ENCODE measurements at places on chromosomes 4 and X. TPM values are rescaled to one million over a fixed set of nuclear protein-coding genes. Genes with fewer than 3 reads are reported as not detected.

DNA sequence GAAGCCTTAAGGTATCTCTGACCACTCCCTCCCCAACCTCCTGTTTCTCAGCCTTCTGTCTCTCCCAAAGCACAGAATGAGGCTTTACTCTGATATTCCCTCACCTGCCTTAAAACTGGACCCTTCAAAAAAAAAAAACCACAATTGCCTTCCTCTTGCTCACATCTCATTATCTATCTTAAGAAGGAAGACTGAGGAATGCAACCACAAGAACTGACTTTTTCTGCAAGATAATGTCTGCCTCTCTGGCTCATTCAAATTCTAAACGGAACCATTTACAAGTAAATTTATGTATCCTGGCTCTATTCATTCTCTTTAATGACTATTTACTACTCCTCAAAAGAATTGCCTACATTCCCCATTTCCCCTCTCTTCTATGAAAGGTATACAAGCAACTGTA lies 545.5 kb upstream of the HTR2C start:
- no peak for DNase-seq

DNA sequence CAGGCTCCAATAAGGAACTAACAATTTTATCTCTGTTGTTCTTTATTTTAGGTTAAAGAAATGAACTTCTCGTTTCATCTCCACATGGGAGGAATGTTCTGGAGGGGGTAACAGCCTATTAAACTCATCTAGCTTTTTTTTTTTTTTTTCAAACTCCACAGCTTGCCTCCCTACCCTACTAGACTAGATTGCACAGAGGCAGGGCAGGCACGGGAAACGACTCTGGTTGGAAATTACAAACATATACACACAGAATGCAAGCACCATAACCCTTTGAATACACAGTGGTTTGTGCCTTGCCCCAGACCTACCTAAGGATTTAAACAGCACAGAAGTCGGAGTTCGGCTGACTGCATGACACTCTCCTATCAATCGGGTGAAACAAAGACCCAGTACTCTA lies 2.7 kb downstream of the MECP2 start:
- DNase-seq, result no peak

- no peak for DNase-seq
These were observed 53.0 kb downstream of the COQ2 start for GRCh38 chr4:83231620-83232076.

GRCh38 chrX:78327370-78328086 lies at the start of gene CYSLTR1:
TSS of gene CYSLTR1 (minus strand) at chrX:78327611. CDS start at chrX:78273746, 53,865 bp downstream.
- DNase-seq, result no peak

DNA sequence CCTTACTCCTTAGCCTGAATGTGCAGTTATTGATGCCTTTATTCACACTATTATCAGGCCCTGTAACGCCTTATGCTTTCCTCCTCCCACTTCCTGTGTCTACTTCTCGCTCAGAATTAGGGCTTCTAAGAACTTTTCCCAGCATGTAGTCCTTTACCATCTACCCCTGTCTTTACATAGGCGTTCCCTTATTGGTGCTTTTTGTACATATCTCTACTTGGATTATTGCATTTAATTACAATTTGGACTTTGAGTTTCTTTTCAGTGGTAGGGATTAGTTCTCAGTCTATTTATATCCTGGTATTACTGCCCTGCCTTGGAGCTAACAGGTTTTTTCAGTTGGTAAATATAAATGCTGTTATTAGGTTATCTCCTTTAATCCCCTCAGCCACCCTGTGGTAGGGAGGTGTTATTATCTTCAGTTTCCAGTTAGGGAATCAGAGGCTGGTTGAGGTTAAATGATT lies 84.0 kb downstream of the RBPJ start:
- DNase-seq, result no peak

Gene CYLC1
- total RNA-seq, result not detected

Gene CSAG3
- total RNA-seq, result not detected

Gene PF4V1
- total RNA-seq, result 3.4 TPM

Gene PHEX
- 0.63 TPM for total RNA-seq

Data from spleen (tissue), 13 donors.